ENCODE measurements at places on chromosomes 12 and 14.
A peak's percentile ranks its signal among the peaks of the same experiment; 100 is the strongest.

GRCh38 chr12:119296535-119296934 lies 38.0 kb upstream of the CCDC60 start:
- DNase-seq: no peak

DNA sequence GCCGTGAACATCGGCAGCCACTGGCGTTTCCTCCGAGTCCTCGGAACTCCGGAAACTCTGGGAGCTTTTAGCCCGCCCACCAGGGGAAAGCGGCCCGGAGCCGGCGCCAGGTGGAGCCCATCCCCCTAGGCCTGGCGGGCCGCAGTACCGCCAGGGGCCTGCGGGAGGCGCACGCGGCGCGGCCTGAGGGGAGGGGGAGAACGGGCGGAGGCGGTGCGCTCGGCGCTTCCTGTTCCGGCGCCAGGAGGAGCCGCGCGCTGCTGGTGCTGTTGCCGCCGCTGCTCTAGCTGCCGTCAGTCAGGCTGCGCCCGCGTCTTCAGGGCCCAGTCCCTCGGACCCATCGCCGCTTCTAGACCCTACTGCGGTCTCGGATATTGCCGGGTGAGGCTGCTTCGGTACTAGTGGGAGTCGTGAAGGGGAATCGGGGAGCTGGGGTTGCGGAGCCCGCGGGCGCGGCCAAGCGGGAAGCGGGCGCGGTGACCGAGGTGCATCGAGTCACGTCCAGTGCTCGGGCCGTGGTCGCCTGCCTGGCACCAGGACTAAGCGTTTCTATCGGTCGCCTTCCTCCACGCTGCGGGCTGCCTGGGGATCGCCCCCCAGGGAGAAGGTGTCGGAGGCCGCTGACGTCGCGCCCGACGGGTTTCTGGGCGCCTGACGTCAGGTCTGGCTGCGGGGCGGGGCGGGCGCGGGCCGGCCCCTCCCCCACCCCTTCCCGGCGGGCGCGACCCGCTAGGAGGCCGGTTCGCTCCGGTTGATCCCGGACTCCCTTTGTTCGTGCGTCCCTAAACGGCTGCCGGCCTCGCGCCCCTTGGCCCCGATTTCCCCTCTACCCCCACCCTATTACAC lies at the start of gene MAPK1IP1L:
MAPK1IP1L (plus strand) TSS at position 225 of the 846 bp plus-strand sequence. CDS start 10,037 bp downstream, outside the sequence.
- peak; percentile 91 for DNase-seq

- DNase-seq: no peak
Measured at GRCh38 chr12:79262938-79263337, 398.4 kb downstream of the SYT1 start.

DNA sequence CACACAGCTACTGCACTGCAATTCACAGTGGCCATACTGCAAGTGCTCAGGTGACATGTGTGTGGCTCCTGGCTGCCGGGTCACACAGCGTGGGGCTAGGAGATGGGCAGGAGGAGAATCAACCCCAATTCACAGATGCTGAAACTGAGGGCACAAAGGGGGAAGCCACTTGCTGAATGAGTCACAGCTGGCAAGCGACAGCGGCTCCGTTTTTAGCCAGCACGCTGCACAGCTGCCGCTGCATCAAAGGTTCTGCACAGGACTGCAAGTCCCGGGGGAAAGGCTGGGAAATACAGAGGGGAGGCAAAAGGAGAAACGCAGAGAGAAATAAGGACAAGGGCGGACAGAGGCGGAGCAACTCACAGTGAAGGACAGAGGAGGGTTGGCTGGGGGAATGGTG lies 57.9 kb downstream of the KDM2B start:
- no peak for DNase-seq

- no peak for DNase-seq
Measured at GRCh38 chr14:63933711-63934110, 80.9 kb downstream of the SYNE2 start.

- no peak for DNase-seq
Measured at GRCh38 chr12:131002216-131002631, 48.5 kb downstream of the ADGRD1 start.

DNA sequence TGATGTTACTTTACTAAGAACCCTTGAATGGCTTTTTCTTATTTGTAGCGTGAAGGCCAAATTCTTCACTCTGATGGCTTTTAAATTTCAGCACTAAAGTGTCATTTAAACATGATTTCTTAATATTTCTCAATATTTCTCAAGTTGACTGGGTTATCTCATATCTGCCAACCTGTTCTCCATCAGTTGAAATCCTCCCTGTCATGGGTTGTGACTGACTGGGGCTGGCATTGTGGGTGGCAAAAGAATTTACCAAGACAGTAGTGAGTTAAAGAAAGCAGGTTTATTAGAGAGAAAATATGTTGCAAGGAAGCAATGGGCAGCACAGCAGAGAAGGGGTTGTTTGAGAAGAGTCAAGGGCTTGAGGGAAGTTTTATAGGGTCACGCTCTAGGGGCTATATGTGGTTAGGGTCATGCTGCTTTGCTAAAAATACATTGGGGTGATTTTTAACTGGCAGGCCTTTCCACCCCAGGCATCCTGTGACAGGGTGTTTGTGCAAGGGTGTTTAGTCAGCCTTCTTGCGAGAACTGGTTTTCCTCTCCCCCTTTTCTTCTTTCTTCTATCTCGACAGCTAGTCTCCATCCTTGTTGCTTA lies 232.8 kb upstream of the SEL1L start:
- no peak for DNase-seq

DNA sequence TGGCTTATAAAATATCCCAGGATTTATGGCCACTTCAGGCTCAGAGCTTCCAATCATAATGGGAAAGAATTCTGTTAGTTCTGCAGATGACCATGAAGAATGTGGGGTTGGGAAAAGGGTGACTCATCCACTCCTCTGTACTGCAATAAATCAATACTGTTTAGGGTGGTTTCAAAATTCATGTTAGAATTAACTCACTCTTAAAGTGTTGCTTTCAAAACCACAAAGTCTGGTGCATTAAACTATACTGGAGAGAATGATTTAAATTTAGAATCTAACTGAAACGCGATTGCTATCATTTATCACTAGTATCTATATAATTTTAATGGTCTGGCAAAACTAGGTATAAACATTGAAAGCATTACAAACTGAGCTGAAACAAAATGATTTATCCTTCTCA lies 798 bp downstream of the CCDC198 start:
- DNase-seq: no peak

DNA sequence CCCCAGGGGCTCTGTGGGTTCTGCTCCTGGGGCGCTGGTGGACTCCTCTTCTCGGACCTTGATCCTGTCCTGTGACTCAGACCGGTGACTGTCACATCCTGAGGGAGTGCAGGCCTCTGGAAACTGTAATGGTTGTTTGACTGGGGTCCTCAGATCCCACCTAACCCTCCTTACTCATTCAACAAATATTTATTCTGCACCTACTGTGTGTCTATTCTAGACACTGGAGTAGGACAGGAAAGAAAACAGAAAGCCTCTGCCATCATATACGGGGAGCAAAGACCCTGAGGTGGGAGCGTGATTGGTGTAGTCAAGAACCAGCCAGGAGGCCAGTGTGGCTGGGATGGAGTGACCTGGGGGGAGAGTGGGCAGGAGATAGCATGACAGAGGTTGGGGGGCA lies 47.6 kb downstream of the ESRRB start:
- no peak for DNase-seq

All from CD4-positive, alpha-beta T cell treated with Interleukin-15 for 1 hour (primary cell).